PC-3 (cell line): ENCODE measurements at places on chromosomes 7 and 10. TPM values are rescaled to one million over a fixed set of nuclear protein-coding genes. Genes with fewer than 3 reads are reported as not detected.
A peak's percentile ranks its signal among the peaks of the same experiment; 100 is the strongest.

GRCh38 chr7:128347647-128348097 is 4.0 kb upstream of the RBM28 start:
- H3K4me1 ChIP-seq = no peaks in the 10 kb centered on the region
- no peak overlapping the region for H3K4me3 ChIP-seq

DNA sequence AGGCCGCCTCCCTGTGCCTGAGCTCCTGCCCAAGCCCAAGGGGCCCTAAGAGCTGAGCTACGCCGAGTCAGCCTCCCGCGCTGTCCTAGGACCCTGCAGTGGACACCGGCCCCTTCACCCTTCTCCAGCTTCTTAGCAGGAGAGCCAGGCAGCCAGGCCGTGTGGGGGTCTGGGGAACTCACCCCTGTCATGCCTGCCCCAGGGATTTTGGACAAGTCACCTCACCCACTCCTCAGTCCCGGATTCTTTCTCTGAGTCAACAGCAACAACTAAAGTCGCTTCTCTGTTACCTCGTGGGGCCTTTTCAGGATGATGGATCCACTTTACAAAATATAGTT is 79.3 kb downstream of the MKI67 start:
- peak overlapping the region; percentile 77; the same call in 1 of the 2 replicates for H3K4me3 ChIP-seq
- no peak for DNase-seq
- H3K27me3 ChIP-seq = no peaks in the 10 kb centered on the region
- H3K27ac ChIP-seq = 0 out of 2 replicates have a peak overlapping the region, but pooled peaks have one; percentile 71
- H3K36me3 ChIP-seq = no peaks in the 10 kb centered on the region

DNA sequence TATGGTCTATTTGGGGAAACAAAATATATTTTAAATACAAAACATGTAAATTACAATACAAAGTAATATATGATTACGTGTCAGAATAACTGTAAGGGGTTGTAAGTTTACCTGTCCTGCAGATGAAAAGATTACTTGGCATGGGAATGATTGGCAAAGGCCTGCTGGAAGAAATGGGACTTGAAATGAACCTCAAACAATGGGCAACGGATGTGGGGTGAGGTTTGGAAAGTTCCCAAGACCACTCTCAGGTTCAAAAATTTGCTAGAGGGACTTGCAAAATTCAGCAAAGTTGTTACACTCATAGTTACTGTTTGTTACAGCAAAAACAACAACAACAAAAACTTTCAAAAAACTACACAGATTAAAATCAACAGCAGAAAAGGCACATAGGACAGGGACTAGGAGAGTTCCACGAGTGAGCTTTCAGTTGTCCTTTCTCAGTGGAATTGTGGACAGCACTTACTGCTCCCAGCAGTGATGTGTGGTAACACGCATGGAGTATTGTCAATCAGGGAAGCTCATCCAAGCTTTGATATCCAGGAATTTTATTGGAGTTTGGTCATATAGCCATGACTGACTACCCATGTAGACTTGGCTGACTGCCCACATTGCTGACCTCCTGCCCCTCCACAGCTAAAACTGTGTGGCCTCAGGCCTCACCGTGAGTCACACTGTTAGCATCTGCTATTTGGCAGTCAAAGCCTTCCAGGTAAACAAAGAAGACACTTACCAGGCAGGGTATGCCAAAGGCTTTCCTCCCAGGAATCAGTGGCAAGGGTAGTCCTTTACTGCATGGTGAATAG is 43.8 kb downstream of the EXOC6 start:
- peak overlapping the region; percentile 26; the same call in 1 of the 2 replicates for H3K4me3 ChIP-seq
- H3K36me3 ChIP-seq = no peaks in the 10 kb centered on the region
- H3K4me1 ChIP-seq = peaks cover 48% of the 10 kb centered on the region
- DNase-seq = peak; percentile 99
- H3K27ac ChIP-seq = peak overlapping the region; percentile 90
- H3K27me3 ChIP-seq = no peaks in the 10 kb centered on the region

DNA sequence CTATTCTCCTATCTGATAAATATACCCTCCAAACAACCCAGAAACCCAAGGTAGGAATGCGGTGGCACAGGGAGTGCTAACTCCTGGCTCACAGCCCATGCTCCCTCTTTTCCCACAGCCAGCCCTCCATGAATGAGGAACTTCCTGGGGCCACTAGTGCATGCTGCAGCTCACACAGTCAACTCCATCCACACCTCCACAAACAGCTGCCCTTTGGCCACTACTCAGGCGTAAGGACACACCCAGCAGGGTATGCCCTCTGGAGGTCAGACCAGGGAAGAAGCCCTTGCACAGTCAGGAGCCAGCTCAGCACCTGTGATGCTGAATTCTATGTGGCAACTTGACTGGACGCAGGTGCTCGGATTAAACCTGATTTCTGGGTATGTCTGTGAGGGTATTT is 85.2 kb upstream of the PIK3CG start:
- H3K27me3 ChIP-seq = no peaks in the 10 kb centered on the region
- DNase-seq = peak; percentile 40
- no peak overlapping the region for H3K4me3 ChIP-seq
- no peak overlapping the region for H3K27ac ChIP-seq
- H3K36me3 ChIP-seq = no peaks in the 10 kb centered on the region; the same call in 1 of the 2 replicates

DNA sequence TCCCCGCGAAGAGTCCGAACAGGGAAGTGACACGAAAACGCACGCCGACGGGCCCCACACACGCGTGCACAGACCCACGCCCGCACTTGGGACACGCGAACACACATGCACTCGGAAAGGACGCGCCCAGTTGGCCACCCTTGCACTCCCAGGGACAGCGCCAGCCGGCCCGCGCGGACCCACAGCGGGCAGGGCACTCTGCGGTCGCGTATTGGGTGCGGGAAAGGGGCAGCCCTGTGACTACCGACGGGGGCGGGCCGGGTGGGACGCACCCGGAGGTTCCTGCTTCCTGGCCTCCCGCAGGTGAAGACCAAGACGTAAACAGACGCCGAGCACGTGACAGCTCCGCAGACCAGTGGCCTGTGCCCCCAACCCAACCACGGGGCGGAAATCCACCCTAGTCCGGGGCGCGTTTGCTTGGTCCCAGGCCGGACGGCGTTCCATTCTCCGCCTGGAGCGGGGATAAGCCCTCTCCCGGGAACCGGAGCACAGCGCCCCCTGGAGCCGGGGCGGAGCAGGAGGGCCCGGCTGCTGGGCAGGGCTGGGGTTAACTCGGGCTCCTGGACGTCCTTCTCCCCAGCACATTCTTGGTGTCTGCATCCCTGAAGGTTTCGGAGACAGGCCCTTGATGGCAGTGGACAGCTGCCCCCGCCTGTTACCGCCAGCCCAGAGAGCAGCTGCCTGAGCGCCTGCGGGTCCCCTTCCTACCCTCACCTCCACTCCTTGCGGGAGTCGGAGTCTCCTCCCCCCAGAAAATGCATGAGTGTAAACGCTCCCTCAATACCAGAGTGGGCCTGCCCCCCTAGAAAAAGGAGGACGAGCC is 2.0 kb upstream of the LZTS2 start:
- no peaks in the 10 kb centered on the region for H3K27me3 ChIP-seq
- peak overlapping the region; percentile 76 for H3K27ac ChIP-seq
- peak; percentile 75 for DNase-seq
- H3K4me1 ChIP-seq = peaks cover 36% of the 10 kb centered on the region

The PON3 gene
- total RNA-seq = not detected in 2 replicates

DNA sequence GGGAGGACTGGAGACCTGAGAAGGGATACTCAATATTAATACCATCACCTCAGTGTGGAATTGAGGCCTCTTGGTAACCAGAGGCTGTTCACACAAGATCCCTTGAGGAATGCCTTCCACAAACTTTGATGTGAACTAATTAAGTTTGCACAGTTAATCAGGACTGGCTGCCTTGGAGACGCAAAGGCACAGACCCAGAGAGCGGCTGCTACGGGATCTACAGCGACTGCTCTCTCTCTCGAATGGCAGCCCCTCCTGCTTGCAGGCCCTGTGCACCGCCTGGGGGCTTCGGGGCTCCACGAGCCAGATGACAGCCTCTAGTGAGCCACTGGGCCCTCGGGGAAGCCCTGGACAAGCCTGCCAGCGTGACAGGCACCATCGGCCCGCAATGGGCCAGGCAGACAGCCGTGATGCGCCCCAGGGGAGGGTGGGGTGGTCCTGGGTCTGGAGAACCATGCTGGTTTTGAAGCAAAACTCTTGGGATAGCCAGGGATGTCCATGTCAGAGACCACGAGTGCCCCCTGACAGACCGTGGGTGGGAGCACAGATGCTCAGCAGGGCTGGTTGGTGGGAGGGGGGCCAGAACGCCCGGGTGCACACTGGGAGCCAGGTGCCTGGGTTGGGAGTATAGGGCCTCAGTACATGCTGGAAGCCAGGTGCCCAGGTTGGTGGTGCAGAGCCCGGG is 195.6 kb downstream of the ELFN1 start:
- DNase-seq = no peak
- H3K27me3 ChIP-seq = no peaks in the 10 kb centered on the region
- H3K27ac ChIP-seq = no peak overlapping the region
- H3K4me1 ChIP-seq = no peaks in the 10 kb centered on the region
- no peak overlapping the region for H3K4me3 ChIP-seq

GRCh38 chr10:93591065-93591808 is 9.8 kb downstream of the RBP4 start:
- H3K36me3 ChIP-seq = no peaks in the 10 kb centered on the region
- H3K27ac ChIP-seq = no peak overlapping the region
- DNase-seq = peak; percentile 37

- peak overlapping the region; percentile 99 for H3K4me3 ChIP-seq
- DNase-seq = no peak
- H3K4me1 ChIP-seq = peaks cover 21% of the 10 kb centered on the region
Observed at GRCh38 chr7:127393368-127394058, 1.0 kb upstream of the ZNF800 start.

The LRRC18 gene
- total RNA-seq = not detected in 2 replicates

DNA sequence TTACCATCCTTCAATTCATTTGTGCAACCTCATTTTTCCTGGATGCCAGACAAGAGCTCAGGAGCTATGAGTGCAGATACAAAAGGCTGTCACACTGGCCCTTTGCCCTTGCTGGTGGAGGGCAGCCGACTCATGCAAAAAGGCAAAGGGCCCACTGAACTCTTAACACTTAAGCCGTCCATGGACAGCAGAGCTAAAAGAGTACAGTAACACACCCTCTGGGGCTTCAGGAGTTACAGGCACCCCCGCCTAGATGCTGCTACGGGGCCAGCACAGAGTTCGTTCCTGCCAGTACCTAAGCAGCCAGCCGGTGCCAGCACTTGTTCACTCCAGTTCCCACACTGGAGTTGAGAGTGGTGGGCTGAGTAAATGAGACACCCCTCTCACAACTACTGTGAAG is 69.9 kb upstream of the MRLN start:
- H3K4me1 ChIP-seq = no peaks in the 10 kb centered on the region
- peaks cover 7% of the 10 kb centered on the region; the same call in 1 of the 2 replicates for H3K36me3 ChIP-seq
- no peak overlapping the region for H3K4me3 ChIP-seq
- no peaks in the 10 kb centered on the region for H3K27me3 ChIP-seq
- no peak overlapping the region for H3K27ac ChIP-seq

The EVX1 gene
- total RNA-seq = 0.33 and 0.35 TPM in 2 replicates

DNA sequence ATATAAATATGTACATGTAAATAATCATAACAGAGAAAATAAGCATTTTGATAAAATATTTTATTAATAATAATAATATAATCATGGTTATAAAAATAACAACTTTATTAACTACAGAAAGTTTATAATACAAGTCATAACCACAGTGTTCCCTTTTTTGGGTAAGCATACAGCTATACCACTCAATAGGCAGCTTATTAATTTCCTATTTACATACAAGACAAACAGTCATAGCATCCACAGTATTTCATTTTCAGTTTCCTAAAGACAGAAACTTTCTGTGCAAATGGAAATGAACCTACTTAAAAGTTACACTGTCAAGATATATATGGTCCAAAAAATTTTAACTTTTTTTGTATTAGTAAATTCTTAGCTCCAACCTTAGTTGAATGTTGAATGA is 70.9 kb downstream of the HGF start:
- peaks cover 4% of the 10 kb centered on the region for H3K4me1 ChIP-seq
- no peaks in the 10 kb centered on the region for H3K27me3 ChIP-seq
- DNase-seq = no peak
- H3K36me3 ChIP-seq = no peaks in the 10 kb centered on the region
- no peak overlapping the region for H3K4me3 ChIP-seq

The CARD11 gene
- total RNA-seq = not detected in 2 replicates
